SJSA1 (cell line): ENCODE measurements at places on chromosomes 5 and 9. TPM values are rescaled to one million over a fixed set of nuclear protein-coding genes. Genes with fewer than 3 reads are reported as not detected.
A peak's percentile ranks its signal among the peaks of the same experiment; 100 is the strongest.

DNA sequence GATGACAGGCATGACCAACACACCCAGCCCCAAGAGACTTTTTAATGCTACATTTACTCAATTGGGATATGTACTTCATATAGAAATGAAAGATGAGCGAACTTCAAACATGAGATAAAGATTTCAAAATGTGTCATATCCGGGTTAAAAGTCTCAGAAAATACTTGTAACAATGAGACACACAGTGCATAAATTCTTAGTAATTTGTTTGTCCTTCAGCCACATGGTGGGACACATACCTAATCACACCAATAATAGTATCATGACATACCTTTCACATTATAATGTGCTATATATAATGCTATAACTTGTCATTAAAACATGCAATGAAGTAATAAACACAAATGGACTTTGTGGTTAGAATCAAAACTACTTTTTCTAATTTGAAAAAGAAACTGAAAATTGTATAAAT is 204.7 kb upstream of the RFX3 start:
- H3K4me1 ChIP-seq: peaks cover 18% of the 10 kb centered on the region
- H3K36me3 ChIP-seq: no peaks in the 10 kb centered on the region
- no peak overlapping the region for H3K27ac ChIP-seq
- H3K4me3 ChIP-seq: no peak overlapping the region
- no peaks in the 10 kb centered on the region for H3K27me3 ChIP-seq
- DNase-seq: no peak

DNA sequence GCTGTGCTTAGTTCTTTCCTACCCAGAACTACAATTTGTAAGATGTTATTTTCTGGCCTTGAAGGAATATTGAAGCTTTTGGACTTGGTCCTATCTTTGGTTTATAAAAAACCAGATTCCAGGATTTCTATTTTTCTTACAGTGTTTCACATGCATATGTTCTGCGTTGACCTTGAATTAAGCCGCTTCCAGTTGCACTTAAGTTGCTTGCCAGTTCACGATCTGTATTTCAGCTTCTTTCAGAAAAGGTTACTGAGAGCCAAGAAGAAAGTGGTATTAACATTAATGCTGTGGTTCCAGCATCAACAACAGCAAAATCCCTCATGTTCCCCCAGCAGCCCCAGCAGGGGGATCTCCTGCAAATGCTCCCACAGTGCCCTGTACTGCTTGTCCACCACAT is 156.4 kb upstream of the ADAMTS16 start:
- no peaks in the 10 kb centered on the region for H3K27me3 ChIP-seq
- H3K27ac ChIP-seq: no peak overlapping the region
- H3K36me3 ChIP-seq: no peaks in the 10 kb centered on the region
- no peaks in the 10 kb centered on the region for H3K4me1 ChIP-seq

- H3K4me3 ChIP-seq: no peak overlapping the region
- no peak for DNase-seq
- no peaks in the 10 kb centered on the region for H3K4me1 ChIP-seq
- H3K27me3 ChIP-seq: no peaks in the 10 kb centered on the region
These were observed 80.2 kb upstream of the RUFY1 start for GRCh38 chr5:179470201-179470600.

Gene ANKRD31
- total RNA-seq: not detected in 2 replicates

Gene CER1
- not detected in 2 replicates for total RNA-seq

- DNase-seq: no peak
- H3K36me3 ChIP-seq: no peaks in the 10 kb centered on the region
- H3K27ac ChIP-seq: no peak overlapping the region
- H3K4me1 ChIP-seq: peaks cover 9% of the 10 kb centered on the region
- no peak overlapping the region for H3K4me3 ChIP-seq
These were observed 121.0 kb upstream of the NR3C1 start for GRCh38 chr5:143524338-143524945.

- peaks cover 42% of the 10 kb centered on the region for H3K36me3 ChIP-seq
- no peaks in the 10 kb centered on the region for H3K4me1 ChIP-seq
- H3K27ac ChIP-seq: no peak overlapping the region
- H3K4me3 ChIP-seq: no peak overlapping the region
These were observed 55.8 kb downstream of the IPPK start for GRCh38 chr9:92614123-92614510.

- peaks cover 35% of the 10 kb centered on the region for H3K27me3 ChIP-seq
- DNase-seq: peak; percentile 35
- H3K4me3 ChIP-seq: no peak overlapping the region
- no peak overlapping the region for H3K27ac ChIP-seq
These were observed 57.3 kb downstream of the TRIP13 start for GRCh38 chr5:949815-950560.

DNA sequence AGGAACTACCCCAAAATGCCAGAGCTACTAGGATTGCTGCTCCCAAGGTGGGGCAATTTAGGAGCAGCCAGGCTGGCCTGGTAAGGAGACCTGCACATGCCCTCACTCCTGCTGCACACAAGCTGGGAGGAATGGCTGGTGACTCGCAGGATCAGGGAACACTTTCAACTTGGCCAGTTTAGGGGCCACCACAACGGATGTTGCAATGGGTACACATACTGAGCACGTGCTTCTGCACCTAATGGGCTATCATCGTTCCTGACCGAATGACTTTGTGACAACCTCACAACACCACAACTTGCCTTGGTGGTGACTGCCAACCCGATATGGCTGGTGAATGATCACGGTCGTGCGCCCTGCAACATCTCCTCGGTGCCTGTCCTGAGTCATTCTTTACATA is 172.0 kb downstream of the ROR2 start:
- H3K27ac ChIP-seq: no peak overlapping the region
- H3K36me3 ChIP-seq: no peaks in the 10 kb centered on the region
- DNase-seq: no peak
- H3K27me3 ChIP-seq: no peaks in the 10 kb centered on the region; the same call in 1 of the 2 replicates
- no peak overlapping the region for H3K4me3 ChIP-seq

Gene MTRR
- 37.5 and 52.1 TPM in 2 replicates for total RNA-seq

- H3K36me3 ChIP-seq: no peaks in the 10 kb centered on the region
- peaks cover 2% of the 10 kb centered on the region for H3K4me1 ChIP-seq
- H3K27me3 ChIP-seq: no peaks in the 10 kb centered on the region
- no peak for DNase-seq
These were observed 181.9 kb downstream of the ZNF462 start for GRCh38 chr9:107044872-107045271.

Gene ANGPTL2
- total RNA-seq: 3.3 and 3.8 TPM in 2 replicates

GRCh38 chr9:127722055-127722745 is 6.3 kb downstream of the TTC16 start:
- no peak for DNase-seq
- H3K27me3 ChIP-seq: no peaks in the 10 kb centered on the region
- peaks cover 21% of the 10 kb centered on the region for H3K4me1 ChIP-seq

GRCh38 chr9:75891771-75892215 is 1.3 kb downstream of the PCSK5 start:
- H3K4me3 ChIP-seq: peak overlapping the region; percentile 78
- no peak overlapping the region for H3K27ac ChIP-seq

DNA sequence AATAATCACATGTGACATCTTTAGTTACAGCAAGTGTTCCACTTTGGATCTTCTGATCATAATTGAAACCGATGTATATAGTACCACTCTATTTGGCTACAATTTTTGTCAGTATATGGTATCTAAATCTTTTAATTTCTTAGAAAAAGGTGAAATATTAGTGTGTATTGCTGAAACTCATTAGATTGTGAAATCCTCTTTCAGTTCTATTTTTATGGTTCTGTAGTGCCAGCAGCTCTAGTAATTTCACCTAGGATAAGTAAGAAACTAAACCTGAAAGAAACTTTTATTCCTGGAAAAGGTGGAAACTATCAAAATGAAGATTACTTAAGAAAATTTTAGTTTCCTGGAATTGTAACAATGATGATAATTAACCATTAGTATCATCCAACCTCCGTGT is 370.9 kb downstream of the NNT start:
- H3K27ac ChIP-seq: no peak overlapping the region
- no peaks in the 10 kb centered on the region for H3K36me3 ChIP-seq
- H3K4me1 ChIP-seq: no peaks in the 10 kb centered on the region
- no peak for DNase-seq
- H3K4me3 ChIP-seq: no peak overlapping the region
- no peaks in the 10 kb centered on the region for H3K27me3 ChIP-seq

Gene GABRA1
- not detected in 2 replicates for total RNA-seq

Gene RNF180
- 0.79 TPM in 1 of 2 replicates, not detected in the other for total RNA-seq

GRCh38 chr5:150651924-150652671 is 9.0 kb upstream of the MYOZ3 start:
- no peak overlapping the region for H3K27ac ChIP-seq
- H3K4me3 ChIP-seq: no peak overlapping the region
- no peaks in the 10 kb centered on the region for H3K27me3 ChIP-seq
- H3K4me1 ChIP-seq: peaks cover 21% of the 10 kb centered on the region

Gene ACOT12
- not detected in 2 replicates for total RNA-seq

Gene CDC20B
- total RNA-seq: not detected in 2 replicates

DNA sequence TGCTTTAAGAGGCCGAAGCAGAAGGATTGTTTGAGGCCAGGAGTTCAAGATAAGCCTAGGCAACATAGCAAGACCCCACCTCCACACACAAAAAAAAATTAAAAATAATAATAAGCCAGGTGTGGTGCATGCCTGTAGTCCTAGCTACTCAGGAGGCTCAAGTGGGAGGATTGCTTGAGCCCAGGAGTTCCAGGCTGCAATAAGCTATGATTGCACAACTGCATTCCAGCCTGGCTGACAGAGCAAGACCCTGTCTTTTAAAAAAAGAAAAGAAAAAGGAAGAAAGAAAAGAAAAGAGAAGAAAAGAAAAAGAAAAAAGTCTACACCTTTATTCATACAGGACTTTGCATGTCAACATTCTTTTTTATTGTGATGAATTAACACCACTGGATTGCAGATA is 2125.8 kb downstream of the MAT2B start:
- no peak overlapping the region for H3K27ac ChIP-seq
- H3K36me3 ChIP-seq: no peaks in the 10 kb centered on the region
- H3K4me1 ChIP-seq: no peaks in the 10 kb centered on the region
- no peak overlapping the region for H3K4me3 ChIP-seq
- no peaks in the 10 kb centered on the region for H3K27me3 ChIP-seq

DNA sequence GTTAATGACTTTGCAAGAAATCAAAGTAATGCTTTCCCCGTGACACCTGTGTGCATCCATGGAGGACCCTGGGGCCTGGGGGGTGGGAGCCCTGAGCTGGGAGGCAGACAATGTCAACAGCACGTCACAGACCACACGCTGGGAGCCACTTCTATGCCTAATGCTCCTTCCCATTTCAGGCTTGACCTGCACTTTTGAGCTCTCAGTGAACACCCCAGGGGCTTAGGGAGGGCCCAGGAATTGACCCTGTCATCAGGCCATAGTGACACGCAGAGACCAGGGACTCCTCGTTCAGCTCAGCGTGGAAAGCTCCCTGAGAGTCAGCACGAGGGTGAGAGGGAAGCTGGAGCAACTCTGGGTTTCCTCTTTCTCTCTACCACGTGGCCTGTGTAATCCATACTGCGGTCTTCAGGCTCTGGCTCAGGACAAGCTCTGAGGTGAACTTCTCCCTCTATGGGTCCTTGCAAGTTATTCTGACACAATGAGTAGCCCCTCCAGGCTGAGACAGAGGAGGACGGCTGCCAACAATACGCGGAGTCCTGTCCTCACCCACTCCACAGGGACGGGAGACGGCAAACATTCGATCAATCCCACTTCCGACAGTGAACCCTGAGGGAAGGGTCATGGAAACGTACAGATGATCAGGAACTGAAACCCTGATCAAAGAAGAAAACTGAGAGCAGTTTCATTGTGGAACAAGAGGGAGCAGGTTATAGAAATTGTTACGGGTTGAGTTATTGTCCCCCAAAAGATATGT is 130.8 kb upstream of the IRX4 start:
- no peaks in the 10 kb centered on the region; the same call in none of the 2 replicates for H3K27me3 ChIP-seq
- no peaks in the 10 kb centered on the region for H3K36me3 ChIP-seq
- no peaks in the 10 kb centered on the region for H3K4me1 ChIP-seq
- H3K27ac ChIP-seq: no peak overlapping the region
- no peak for DNase-seq
- H3K4me3 ChIP-seq: no peak overlapping the region

GRCh38 chr5:157817387-157817702 is 41.6 kb downstream of the CLINT1 start:
- H3K27ac ChIP-seq: no peak overlapping the region
- DNase-seq: no peak

- H3K27ac ChIP-seq: no peak overlapping the region
- DNase-seq: no peak
- H3K4me3 ChIP-seq: no peak overlapping the region
These were observed 804.8 kb upstream of the ZNF608 start for GRCh38 chr5:125551246-125551645.

Gene ADRA1B
- 2.8 and 4.4 TPM in 2 replicates for total RNA-seq
